Stimulated activated CD4-positive, alpha-beta T cell treated with anti-CD3 and anti-CD28 coated beads, Interleukin-12 subunit alpha, Interleukin-12 subunit beta, amount 100 ng/mL, for 4 hours (primary cell): ENCODE measurements at places on chromosomes 2 and 18.

- no peak for DNase-seq
These were observed 69.1 kb downstream of the IRS1 start for GRCh38 chr2:226730481-226730880.

- DNase-seq: no peak
These were observed 4.4 kb downstream of the TBR1 start for GRCh38 chr2:161420406-161421074.

- DNase-seq: no peak
These were observed 72.3 kb downstream of the ACVR2A start for GRCh38 chr2:147917161-147917560.

GRCh38 chr2:230749111-230749510 is 36.5 kb downstream of the CAB39 start:
- DNase-seq: no peak

- no peak for DNase-seq
These were observed 347.9 kb downstream of the ADCYAP1 start for GRCh38 chr18:1252534-1252933.
